Fibroblast of the aortic adventitia (primary cell): ENCODE measurements at places on chromosomes 6 and 20.

- DNase-seq: no peak
Measured at GRCh38 chr20:22307409-22307808, 277.0 kb downstream of the FOXA2 start.

- DNase-seq: peak; percentile 26
Measured at GRCh38 chr6:161374971-161375873, 101.4 kb upstream of the AGPAT4 start.

DNA sequence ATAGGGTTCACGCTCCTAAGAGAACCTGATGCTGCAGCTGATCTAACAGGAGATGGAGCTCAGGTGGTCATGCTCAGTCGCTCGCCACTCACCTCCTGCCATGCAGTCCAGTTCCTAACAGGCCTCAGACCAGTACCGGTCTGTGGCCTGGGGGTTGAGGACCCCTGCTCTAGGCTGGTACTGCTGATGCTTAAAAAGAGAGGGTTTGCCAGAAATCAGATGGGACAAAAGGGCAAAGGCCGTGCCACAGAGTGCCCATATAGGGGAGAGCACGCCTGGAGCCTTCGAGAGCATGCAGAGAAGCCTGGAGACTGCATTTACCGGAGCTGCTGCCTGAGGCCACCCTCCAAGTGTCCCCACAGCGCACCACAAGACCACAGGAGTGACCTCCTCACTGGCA, 75.5 kb downstream of the PTPN1 start:
- DNase-seq: no peak

- DNase-seq: no peak
Measured at GRCh38 chr6:10458287-10458686, 43.4 kb upstream of the TFAP2A start.

DNA sequence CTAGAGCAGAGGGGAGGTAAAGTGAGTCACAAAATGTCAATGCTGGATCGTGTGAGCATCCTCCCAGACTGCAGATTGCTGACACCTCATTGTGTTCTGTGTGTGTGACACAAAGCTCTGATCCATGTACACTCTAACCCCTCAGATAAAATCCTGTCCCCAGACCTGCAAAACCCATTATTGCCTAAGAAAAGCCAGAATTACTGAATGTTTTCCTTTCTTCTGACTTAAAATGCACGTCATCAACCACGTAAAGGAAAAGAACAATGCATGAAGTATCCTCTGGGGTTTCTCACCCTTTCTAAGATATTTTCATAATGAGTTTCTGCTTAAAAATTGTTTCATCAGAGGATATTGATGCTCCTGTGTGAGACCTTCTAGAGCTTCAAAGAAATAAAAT, 218.0 kb upstream of the PREP start:
- peak; percentile 59 for DNase-seq

DNA sequence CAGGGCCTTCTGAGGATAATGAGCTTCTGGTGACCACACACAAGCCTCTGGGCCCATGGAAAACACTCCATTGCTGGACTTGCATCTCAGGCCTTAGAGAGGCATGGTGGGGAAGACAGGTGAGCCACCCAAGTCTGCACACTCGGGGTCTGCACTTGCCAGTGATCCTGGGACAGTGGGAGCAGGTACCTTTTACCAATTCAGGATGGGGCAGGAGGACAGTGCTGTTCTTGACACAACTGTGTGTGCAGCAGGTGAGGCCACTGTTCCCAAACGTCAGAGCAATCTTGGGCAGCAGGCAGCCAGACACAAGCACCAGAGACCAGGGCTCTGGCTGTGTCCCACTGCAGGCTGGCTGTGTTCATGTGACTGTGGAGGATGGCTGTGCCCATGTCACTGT, 221.3 kb downstream of the ERMARD start:
- no peak for DNase-seq

- DNase-seq: no peak
Measured at GRCh38 chr6:135546206-135546605, 48.7 kb upstream of the AHI1 start.

GRCh38 chr6:111899531-111899930, 26.3 kb upstream of the FYN start:
- peak; percentile 61 for DNase-seq

GRCh38 chr20:32839982-32840285, 18.8 kb upstream of the EFCAB8 start:
- DNase-seq: no peak

DNA sequence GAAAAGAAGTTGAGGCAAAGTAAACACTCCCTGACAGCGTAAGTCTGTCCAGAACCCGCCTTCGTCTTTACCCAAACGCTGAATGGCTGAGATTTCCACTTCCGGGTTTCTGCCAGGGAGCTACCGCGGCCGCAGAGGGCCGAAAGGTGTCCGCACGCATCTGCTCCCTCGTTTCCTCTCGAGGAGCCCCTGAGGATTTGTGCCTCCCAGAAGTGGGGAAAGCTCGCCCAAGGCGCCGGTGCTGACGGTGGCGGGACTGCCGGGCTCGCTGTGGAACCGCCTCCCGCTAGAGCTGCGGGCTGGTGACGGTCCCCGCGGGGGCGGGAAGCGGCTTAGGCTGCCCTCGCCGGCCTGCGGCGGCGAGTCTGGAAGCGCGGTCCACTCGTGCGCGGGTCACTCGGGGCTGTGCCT, 1760.2 kb upstream of the DEFB115 start:
- DNase-seq: peak; percentile 4

DNA sequence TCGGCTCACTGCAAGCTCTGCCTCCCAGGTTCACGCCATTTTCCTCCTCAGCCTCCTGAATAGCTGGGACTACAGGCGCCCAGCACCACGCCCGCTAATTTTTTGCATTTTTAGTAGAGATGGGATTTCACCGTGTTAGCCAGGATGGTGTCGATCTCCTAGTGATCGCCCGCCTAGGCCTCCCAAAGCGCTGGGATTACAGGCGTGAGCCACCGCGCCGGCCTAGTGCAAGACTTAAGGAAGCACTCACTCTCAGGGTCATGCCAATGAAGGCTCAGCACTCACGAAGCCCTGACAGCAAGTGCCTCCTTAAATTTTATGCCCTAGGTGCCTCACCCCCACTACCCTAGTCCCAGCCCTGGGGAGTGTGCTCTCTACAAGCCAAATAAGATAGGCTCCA, 4.7 kb upstream of the DOK5 start:
- no peak for DNase-seq

DNA sequence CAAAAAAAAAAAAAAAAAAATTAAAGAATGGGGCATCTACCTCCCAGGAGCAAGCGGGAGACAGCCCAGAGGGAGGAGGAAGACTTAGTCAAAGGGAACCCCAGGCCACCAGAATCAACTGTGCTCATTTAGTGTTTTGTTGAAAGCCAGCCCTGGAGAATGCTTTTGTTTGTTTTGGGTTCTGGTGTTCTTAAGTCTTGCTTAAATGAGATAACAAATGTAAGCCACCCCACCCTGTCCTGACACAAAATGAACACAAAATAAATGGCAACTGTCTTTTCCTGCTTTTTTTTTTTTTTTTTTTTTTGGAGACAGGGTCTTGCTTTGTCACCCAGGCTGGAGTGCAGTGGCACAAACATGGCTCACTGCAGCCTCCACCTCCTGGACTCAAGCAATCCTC, 165.0 kb upstream of the JARID2 start:
- no peak for DNase-seq

GRCh38 chr6:46648869-46649492, 3.6 kb downstream of the CYP39A1 start:
- no peak for DNase-seq

DNA sequence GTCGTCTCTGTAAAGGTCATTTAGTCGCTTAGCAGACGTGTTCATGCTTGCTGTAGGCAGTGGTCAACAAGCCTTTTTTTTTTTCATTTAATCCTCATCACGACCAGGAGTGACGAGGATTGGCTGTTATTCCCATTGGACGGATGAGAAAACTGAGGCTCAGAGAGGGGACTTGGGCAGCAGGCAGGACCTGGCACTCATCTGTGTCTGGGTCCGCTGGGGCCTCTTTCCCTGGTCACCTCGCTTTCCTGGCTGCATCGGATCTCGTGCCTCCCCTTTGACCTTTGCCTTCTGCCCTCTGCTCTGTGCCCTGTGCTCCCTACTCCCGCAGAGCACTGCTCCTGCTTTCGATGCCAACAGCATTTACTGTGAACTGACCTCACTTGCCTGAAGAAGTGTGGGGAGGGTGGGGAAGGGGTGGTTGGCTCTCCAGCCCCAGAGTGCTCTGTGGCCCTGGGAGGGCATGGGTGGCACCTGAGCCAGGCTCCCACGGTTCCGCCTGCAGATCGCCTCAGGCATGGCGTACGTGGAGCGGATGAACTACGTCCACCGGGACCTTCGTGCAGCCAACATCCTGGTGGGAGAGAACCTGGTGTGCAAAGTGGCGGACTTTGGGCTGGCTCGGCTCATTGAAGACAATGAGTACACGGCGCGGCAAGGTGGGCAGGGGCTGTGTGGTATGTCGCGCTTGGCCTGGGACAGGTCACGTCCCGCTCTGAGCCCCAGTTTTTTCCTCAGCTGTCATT, 56.2 kb downstream of the SRC start:
- DNase-seq: no peak

- DNase-seq: no peak
Measured at GRCh38 chr20:22159276-22159675, 425.1 kb downstream of the FOXA2 start.

DNA sequence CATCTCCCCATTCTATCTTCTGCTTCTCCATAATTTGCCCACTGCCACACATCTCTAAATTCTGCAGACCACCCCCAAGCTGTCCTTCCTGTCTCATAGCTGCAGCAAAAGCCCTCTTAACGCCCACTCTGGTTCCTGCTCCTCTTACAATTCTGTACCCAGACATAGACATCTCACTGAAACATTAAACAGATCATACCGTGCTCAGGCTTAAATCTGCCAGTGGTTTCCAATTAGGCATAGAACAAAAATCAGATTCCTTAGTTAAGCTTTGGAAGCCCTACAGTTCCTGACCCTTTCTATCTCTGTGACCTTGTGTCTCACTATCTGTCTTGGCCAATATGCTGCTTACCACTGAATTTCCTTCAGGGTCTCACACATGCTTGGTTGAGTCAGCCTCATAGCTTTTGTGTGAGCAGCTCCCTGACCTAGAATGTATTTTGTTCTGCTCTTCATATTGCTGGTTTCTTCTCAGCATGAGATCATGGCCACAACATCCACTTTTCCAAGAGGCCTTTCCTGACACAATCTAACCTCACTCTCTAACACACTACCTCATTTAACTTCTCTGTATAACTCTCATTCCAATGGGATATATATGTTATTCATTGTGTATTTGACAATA, 749.7 kb downstream of the MAFB start:
- no peak for DNase-seq

DNA sequence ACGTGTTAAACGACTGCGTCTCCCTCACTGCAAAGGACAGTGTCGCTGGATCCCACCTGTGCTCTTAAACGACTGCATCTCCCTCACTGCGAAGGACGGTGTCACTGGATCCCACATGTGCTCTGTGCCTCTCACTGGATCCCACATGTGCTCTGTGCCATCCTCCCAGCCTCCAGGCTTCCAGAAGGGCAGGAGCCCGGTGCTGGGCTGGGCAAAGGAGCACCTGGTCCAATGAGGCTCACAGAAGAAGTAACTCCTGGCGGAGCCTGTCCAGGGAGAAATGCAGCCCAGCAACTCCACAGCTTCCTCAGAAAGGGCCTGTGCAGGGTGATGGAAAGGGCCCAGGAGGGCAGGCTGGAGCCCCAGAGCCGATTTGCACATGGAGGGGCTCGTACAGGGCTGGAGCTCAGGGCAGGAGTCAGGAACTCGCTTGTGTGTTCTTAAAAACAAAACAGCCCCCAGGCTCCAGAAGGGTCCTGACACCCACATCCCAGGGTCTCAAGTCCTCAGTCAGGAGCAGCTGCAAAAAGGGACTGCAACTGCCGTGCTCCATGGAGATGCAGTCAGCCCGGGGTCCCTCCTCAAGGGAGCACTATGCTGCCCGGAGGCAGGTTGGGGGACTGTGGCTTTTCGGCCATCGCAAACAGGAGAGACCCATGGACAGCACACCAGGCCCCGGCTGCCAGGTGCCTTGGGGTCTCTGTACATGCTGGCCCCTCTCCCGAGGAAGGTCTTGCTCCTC, 52.7 kb downstream of the DLL1 start:
- no peak for DNase-seq

GRCh38 chr20:44598423-44599305, 16.3 kb downstream of the PKIG start:
- DNase-seq: peak; percentile 27

DNA sequence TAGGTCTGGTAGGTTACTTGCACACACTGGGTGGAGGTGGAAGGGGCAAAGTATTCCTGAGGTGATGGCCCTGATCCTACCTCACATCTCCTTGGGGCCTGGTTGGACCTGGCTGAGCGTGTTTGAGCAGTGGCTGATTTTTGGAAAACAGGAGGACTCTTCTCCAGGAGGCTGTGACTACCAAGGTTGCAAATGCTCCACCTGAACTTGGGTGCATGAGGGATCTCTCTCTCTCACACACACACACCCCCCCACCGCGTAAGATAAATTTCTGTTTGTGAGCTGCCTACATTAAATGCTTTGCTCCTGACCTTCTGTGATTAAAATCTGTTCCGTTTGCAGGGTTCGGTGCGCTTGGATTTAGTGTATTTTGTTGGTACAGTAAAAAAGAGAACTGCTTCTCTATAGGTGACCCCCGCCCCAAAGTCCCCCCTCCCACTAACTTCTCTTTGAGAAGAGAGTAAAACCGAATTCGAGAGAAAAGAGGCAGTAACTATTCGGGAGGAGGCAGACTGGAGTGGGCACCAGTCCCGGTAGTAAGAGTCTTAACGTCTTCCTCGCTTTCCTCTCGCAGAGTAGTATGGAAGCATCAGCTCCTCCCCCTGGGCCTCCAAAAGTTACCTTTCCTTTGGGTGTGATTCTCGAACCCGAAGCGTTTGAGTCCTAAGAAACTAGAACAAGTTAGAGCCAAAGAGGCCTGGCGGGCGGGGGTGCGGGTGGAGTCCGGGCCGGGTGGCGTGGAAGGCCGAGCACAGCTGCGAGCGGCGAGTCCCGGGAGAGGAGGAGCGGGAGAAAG, 585 bp upstream of the DSE start:
- peak; percentile 13 for DNase-seq

- DNase-seq: no peak
Measured at GRCh38 chr6:117906507-117906957, 532 bp upstream of the SLC35F1 start.

DNA sequence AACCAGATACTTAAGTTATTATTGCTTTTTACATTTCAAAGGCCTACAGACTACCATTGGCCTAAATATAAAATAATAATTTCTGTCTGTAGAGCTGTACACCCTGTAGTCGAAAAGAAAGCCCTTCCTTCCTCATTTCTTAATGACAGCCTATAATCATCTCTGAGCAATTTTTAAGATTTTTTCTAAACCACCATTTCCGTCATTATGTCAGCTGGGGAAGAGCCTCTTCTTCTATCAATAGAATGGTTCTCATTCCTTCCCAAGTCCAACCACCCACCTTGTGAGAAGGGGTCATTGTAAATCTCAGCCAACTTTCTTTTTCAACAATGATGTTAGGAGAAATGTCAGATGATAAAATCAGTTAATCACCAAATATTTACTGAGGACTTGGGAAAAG, 91.8 kb downstream of the PLEKHG1 start:
- DNase-seq: no peak
